Activated T-cell treated with anti-CD3 and anti-CD28 coated beads, Interleukin-2, amount 50 U/mL, for 4 hours (primary cell): ENCODE measurements at places on chromosomes 4 and X.

- DNase-seq: no peak
These were observed 34.4 kb downstream of the PCGF3 start for GRCh38 chr4:740011-740410.

DNA sequence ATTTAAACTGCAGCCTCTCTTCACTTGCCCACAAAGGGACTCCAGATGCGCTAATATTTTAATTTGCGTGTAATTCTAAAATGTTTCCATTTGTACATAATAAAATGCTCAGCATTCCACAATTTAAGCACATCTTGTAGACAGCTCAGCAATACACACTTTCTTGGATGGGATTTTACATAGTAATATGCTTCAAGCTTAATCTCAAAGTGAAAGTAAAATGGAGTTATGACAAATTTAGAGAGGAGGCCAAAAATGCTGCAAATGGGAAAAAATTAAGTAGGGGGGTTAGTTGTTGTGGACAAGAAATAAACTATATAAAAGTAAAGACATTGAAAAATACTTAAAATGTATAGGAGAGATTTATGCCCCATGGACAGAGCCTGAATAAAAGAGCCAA lies 149.1 kb downstream of the FBXO8 start:
- DNase-seq: no peak

- no peak for DNase-seq
These were observed 97.2 kb downstream of the ANXA3 start for GRCh38 chr4:78648640-78649363.

- no peak for DNase-seq
These were observed 67.5 kb downstream of the NEUROG2 start for GRCh38 chr4:112448306-112449132.

DNA sequence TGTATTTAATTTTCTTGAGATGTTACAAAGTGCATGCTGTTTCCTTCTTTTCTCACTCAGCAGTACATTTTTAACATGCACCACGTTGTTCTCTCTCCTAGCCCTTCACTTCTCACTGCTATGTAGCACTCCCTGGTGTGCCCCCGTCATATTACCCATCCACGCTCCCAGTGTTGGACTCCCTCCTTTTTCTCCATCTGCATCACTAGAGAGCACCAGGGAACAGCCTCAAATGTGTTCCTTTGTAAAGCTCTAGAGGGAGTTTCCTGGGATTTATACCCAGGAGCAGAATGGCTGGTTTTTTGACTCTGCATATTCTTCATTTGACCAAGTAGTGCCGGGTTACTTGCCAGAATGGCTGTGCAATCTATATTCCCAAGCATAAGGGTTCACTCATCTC lies 240.3 kb upstream of the ANXA3 start:
- DNase-seq: no peak

- DNase-seq: peak; percentile 43
These were observed 4.5 kb upstream of the CXCR3 start for GRCh38 chrX:71622576-71623450.

GRCh38 chr4:118357601-118358000 lies 4.8 kb upstream of the PRSS12 start:
- no peak for DNase-seq

GRCh38 chrX:120260369-120260768 lies 9.8 kb downstream of the ZBTB33 start:
- no peak for DNase-seq

GRCh38 chrX:29792335-29792734 lies 423.0 kb upstream of the MAGEB2 start:
- DNase-seq: no peak

DNA sequence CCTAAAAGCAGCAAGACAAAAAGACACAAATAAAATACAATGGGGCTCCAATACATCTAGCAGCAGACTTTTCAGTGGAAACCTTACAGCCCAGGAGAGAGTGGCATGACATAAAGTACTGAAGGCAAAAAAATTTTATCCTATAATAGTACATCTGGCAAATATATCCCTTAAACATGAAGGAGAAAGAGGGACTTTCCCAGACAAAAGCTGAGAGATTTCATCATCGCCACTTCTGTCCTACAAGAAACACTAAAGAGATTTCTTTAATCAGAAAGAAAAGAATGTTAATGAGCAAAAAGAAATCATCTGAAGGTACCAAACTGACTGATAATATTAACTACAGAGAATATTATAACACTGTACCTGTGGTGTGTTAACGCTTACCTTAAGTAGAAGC lies 86.4 kb downstream of the ANKRD17 start:
- DNase-seq: no peak

DNA sequence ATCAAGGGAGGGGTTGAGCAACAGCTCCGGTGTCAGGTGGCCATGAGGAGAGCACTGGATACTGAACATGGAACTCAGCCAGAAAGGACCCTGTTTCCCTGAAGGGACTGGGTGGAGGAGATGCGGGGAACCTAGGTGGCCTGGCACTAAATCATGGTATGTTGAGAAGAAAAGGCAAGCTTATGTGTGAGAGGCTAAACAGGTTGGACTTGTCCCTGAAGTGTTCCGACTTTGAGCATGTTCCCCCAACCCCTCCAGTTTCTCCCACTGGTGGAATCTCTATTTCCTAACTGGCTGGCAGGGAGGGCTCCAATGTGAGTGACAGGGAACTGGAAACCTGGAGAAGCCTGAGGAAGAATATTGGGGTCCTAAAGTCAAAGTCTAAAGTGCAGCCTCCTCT lies 69.5 kb downstream of the PLAC1 start:
- DNase-seq: no peak

- peak; percentile 49 for DNase-seq
These were observed 5.9 kb downstream of the ZFYVE28 start for GRCh38 chr4:2412534-2412884.

DNA sequence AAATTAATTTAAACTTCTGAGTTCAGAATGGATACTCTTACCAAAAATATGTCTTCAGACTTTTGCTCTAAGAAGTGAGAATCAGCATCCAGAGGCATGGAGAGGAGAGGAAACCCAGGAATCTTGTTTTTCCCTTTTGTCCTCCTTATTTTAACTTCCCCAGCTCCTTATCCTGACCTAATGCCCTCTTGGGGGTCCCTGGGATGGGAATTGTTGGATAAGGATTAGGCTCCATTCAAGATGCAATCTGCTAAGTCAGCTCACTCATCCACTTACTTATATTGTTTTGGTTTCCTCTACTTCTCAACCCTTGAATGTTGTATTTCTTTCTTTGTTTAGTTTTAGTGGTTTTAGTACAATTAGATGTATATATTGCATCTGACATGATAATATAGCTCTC lies 208.4 kb upstream of the PCDH7 start:
- no peak for DNase-seq

DNA sequence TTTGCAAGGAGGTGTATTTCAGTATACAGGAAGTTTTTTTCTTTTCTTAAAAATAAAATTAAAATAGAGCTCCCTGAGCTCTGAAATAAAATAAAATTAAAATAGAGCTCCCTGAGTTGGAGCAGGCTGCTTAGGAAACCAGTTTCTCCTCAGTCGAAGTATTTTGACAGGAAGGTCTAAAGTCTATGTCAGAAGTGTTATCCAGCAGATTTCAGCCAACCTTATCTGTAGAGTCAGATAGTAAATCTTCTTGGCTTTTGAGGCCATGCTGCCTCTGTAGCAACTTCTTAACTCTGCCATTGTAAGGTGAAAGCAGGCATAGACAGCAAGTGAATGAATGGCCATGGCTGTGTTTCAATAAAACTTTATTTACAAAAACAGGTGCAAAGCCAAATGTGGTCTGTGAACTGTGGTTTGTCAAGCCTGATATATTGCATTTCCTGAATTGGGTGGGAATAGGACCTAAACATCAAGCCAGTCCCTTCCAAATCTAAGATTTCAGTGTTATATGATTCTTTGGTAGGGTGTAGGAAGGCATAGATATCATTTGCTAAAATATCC lies 9.5 kb upstream of the KLKB1 start:
- no peak for DNase-seq

DNA sequence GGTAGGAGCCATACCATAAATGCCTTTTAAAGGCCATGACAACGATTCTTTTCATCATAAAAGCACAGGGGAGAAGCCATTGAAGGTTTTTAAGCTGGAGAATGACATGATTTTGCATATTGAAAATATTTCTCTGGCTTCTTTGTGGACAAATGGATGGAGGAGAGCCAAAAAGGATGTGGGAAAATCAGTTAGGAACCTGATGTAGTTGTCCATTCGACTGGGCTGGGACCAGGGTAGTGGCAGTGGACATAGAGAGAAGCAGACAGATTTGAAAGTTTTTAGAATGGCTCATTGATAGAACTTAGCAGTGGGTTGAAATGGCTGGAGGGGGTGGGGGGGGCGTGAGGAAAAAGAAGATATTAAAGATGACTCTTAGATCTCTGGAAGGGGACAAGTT lies 19.7 kb upstream of the MSN start:
- DNase-seq: no peak

DNA sequence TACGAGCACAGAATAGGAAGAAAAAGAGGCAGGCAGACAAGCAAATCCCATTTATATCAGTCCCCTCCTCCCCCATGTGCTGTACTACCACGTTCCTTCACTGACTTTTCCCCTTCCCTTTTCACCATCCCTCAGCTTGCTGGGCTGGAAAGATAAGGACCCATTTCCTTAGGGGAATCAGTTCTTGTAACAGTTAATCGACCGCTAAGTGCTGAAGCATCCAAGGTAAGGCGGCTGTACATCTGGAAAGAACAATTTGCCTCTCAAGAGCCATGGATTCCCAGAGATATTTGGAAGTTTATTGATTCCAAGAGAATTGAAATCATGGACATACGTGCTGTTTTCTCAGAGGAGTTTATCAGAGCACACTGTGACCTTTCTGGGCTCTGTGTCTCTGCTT lies 1688.0 kb downstream of the STIM2 start:
- DNase-seq: no peak

GRCh38 chr4:186201535-186202230 lies 10.3 kb downstream of the CYP4V2 start:
- peak; percentile 48 for DNase-seq

DNA sequence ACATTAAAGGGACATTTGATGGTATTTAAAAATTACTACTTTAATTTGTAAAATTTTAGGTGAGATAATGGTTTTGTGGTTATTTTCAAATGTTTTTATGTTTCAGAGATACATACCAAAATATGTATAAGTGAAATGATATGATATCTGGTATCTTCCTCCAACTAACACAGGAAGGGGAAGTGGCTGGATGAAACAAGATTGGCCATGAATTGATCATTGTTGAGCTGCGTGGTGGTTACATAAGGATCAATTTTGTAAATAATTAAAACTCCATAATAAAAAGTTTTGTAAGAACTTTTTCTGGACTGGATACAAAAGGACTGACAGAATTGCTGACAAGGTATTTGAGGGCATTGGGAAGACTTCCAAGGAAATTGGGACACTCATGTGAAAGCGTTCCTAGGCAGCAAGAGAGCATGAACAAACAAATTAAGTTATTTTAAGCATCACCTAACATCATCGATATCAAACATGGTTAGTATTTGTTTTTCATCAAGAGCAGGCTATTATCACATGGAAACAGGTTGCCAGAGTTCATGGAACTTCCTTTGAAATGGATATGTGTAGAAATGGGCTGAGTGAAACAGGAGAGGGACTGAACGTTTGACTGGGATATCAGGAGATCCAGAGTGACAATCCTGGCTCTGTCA lies 4.4 kb upstream of the PGM2 start:
- no peak for DNase-seq

GRCh38 chr4:159142241-159142640 lies 39.4 kb downstream of the RAPGEF2 start:
- no peak for DNase-seq

DNA sequence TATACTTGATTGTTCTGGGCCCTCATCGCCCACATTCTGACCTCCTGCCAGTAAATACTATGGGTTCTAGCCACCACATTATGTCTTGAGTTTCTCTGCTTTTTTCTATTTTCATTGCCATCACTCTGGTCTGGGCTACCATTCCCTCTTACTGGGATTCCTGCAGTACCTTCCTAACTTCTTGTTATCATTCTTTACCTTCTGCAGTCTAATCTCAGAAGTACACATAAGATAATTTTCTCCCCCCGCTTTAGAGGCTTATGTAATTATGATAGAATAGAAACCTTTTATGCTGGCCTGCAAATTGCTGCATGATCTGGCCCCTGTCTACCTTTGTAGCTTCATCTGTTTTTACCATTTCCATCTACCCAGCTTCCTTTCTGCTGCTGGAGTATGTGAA lies 19.2 kb downstream of the STIM2 start:
- no peak for DNase-seq

- DNase-seq: no peak
These were observed 33.6 kb upstream of the MSN start for GRCh38 chrX:65633826-65634225.

DNA sequence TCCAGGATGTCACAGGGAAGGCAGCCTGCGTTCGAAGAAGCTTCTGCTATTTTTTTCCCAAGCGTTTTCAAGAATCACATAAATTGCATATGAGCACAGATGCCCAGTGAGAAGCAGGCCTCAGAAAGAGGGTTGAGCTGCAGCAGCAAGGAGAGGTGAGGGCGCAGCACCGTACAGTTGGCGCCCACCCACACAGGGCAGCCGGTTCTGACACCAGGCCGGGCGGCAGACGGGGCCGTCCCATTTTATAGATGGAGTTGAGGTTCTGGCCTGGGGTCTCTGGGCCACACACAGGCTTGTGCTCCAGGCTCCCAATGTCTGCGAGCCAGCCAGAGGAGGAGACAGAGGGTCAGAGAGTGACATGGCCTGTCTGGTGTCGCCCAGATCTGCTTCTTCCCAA lies 22.8 kb downstream of the CPZ start:
- DNase-seq: no peak

- no peak for DNase-seq
These were observed 28.1 kb downstream of the BEX3 start for GRCh38 chrX:103404231-103405008.

DNA sequence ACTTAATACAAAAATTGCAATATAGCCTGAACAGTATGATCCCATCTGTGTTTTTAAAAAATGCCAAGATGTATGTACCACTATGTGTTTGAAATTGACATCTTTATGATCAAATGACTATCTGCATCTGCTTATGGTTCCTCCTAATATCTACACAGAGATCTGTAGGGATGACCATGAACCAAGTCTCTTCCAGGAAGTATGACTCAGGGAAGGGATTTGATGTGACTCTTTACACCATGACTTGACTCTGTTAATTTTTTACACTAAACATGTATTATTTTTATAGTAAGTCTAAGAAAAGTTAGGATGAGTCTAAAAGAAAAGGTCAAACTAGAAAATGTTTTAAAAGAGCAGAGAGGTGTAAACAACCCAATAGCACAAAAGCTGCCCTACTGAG lies 164.0 kb downstream of the SH3KBP1 start:
- no peak for DNase-seq

- DNase-seq: no peak
These were observed 13.7 kb upstream of the AREG start for GRCh38 chr4:74431113-74431826.

GRCh38 chr4:3421470-3421869 lies 20.3 kb upstream of the HGFAC start:
- DNase-seq: no peak

GRCh38 chr4:141390571-141390970 lies 169.9 kb downstream of the ZNF330 start:
- no peak for DNase-seq

GRCh38 chr4:42627885-42628646 lies 28.8 kb downstream of the ATP8A1 start:
- DNase-seq: peak; percentile 27
